ENCODE measurements at places on chromosomes 2 and 18.
A peak's percentile ranks its signal among the peaks of the same experiment; 100 is the strongest.

DNA sequence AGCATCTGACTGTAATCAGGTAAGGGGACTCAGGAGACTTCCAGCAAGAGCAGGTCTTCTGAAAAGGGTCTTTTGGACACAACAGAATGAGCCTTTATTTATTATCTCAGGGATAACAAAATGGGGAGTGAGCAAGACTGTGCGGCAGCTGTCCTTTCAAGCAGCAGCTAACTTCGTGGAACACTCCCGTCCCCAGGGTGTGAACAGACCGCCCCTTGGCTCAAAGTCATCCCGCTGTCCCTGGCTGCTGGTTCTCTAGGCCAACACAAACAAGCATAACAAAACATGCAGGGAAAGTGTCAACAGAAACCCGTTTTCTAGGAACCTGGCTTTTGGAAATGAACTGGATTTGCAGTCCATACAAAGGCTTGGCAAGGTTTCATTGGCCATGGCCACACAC is 787.9 kb upstream of the FANCL start:
- DNase-seq, result no peak

- no peak for DNase-seq
Observed at GRCh38 chr2:135056790-135057189, 4.7 kb downstream of the RAB3GAP1 start.

GRCh38 chr18:23521907-23522306 is 18.6 kb downstream of the RMC1 start:
- no peak for DNase-seq

DNA sequence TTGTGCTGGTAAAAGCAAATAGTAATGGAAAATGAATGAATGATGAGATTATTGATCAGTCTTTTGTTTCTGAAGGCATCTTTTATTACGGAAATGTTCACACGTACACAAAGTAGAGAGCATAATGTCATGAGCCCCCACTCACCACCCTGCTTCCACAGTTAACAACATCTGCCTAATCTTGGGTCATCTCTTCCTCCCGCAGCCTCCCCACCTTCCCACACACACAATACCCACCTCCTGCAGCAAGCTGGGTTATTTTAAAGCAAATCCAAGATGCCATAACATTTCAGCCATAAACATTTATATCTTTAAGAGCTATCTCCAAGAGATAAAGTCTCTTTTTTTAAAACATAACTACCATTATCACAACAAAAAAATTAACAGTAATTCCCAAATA is 36.3 kb downstream of the CYP27C1 start:
- no peak for DNase-seq

- DNase-seq, result no peak
Observed at GRCh38 chr18:24189664-24190346, 50.9 kb downstream of the CABYR start.

- peak; percentile 32 for DNase-seq
Observed at GRCh38 chr2:237866101-237866621, 6.7 kb downstream of the RAMP1 start.

GRCh38 chr2:37851828-37852584 is 73.1 kb upstream of the RMDN2 start:
- DNase-seq, result no peak
